Left renal pelvis (tissue), 4 donors: ENCODE measurements at places on chromosomes 1 and 21.
A peak's percentile ranks its signal among the peaks of the same experiment; 100 is the strongest.

DNA sequence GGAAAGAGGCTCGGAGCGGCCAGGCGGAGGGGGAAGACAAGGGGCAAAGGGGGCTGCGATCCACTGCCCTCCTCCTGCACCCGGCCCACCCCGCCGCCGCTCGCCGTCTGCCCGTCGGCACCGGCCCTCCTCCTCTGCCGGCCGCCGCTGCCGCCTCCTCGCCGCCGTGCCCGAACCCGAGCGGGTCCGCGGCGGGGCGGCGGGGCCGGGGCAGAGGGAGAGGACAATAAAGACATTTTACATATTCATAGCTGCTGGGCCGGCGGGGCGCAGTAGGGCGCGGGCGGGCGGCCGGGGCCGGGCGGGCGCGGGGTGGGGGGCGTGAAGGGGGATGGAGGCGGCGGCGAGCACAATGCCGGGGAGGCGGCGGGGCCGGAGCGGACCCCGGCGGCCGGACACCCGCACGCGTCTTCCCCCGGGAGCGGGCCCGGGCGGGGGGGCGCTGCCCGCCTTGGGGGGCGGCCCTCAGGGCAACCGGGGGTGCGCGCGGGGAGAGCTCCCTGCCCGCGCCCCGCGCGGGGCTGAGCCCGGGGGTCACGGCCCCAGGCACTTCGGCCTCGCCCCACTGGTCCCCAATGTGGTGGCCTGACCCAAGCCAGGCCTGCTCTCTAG lies 546 bp downstream of the POU2F1 start:
- no peak for DNase-seq

DNA sequence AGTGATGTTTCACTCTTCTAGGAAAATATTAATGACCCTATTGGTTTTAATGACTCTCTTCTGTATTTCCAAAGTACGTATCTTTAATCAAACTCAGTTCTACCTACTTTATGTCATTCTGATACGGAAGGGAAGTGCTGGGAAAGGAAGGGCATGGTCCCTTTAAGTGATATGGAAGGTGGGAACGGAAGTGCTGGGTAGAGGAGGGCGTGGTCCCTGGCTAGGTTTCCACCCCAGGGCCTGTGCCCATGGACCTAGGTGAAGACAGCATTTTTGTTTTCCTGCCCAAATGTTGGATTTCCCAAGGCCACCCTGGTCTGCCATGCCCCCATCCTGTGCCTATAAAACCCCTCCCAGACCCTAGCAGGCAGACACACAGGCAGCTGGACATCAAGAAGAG lies 24.0 kb downstream of the RGS4 start:
- no peak for DNase-seq

DNA sequence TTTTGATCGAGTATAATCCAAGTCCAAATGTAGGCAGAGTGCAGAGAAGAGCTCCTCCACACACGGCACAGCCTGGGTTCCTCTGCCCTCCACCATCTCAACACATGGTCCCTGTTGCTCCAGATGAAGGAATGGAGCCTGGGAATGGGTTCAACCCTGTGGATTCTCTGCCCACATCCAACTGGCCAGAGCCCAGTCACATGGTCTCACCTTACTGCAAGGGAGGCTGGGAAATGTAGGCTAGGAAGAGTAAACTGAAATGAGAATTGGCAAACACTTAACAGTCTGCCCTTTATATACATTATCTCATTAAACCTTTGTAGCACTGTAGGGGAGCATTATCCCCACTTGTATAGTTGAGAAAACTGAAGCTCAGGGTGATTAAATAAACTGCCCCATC lies 60.1 kb upstream of the RAB4A start:
- DNase-seq: no peak

DNA sequence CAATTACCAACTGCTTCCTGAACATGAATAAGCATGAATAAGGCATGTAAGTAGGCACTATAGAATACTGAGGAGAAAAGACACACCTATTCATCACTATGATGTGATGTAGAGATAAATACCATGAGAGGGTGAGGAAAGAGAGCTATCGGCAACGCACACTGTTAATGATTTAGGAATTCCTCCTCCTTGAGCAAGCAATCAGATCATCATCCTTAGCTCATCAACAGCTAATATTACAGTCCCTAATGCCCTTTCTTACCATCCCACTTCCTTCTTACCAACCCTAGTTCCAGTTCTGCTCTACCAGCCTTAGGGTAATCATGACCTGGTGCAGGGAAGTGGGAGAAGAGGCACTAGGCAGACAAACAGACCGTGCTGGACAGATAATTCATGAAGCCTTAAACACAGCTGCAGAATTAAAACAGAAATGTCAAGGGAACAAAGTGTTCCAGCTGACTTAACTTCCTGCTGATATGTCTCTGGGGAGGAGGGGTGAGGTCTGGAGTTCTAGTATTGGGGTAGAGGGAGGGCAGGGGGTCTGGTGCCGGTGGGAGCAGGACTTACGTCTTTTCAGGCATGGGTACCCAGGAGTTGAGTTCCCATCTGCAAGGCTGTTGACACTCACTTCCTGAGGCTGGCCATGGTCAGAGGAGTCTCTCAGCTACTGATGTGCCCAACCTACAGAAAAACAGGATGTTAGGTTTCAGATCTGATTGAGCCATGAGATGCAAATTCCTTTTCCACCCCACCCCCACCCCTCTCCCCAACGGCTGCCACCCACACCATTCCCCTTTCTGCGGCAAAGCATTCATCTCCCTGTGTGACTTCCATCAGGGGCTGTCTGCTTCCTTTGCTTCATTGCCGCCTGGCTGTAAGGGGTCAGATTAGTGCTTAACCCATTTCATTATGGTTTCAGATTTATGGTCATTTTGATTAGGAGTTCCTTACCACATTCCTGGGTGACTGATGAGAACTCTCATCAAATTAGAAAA lies 12.6 kb upstream of the RCSD1 start:
- DNase-seq: no peak

- no peak for DNase-seq
These were observed 2.0 kb downstream of the ATF3 start for GRCh38 chr1:212610575-212610967.

- no peak for DNase-seq
These were observed 85.8 kb upstream of the TMPRSS2 start for GRCh38 chr21:41593760-41594138.

- DNase-seq: no peak
These were observed 39.3 kb downstream of the TP73 start for GRCh38 chr1:3691421-3692204.

- DNase-seq: no peak
These were observed 76.5 kb downstream of the BCAR3 start for GRCh38 chr1:93605026-93605568.

DNA sequence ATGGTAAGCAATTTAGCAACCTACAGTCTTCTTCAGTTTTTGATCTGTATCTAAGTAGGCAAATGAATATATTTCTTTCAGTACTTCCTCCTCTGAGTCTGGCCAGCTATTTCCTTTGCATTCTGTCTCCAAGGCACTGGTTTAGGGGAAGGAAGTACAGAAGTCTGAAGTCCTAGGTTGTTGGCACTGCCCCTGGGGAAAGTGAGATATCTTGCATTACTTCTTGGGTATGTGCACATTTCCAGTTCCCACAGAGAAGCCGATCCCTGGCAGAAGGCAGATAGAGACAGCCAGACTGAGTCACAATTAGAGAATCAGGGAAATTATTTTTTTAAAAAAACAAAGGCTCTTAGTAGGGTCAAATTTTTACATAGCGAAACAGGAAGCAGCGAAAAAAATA lies 98.8 kb downstream of the RASAL2 start:
- no peak for DNase-seq

DNA sequence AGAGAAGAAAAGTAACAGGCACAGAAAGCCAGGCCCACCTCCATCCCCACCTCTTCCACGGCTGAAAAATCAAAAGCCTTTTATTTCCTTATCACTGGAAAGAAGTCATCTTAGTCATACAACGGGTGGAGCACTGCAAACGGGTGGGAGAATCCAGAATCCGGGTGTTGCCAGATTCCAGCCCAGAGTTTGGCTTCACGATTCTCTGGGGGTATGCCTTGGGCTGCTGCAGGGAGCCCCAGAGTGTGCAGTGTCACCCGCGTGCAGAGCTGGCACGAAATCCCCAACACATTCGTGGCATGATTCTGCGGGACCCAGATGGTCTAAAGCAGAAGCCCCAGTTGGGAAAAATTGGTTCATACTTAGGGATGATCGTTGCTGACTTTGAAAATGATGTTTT lies 2.6 kb upstream of the NPPA start:
- DNase-seq: no peak

DNA sequence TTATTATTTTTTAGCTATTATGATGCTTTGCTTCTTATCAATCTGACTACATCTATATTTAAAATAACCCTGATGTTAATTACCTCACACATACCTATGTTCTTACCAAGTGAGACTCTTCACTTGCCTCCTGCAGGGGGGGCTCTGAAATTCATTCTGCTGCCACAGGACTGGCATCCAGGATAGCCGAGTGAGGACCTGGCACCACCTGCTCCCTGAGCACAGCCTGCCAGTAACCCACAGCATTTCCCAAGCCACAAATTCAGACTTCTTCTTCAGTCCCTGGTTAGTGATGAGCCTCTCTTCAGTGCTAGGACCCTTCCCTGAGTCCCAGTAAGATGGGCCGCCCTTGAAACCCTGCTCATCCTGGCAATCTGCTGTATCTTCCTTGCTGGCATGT lies 296.5 kb upstream of the PLXNA2 start:
- no peak for DNase-seq

- no peak for DNase-seq
These were observed 849.1 kb downstream of the USP25 start for GRCh38 chr21:16578912-16579311.

DNA sequence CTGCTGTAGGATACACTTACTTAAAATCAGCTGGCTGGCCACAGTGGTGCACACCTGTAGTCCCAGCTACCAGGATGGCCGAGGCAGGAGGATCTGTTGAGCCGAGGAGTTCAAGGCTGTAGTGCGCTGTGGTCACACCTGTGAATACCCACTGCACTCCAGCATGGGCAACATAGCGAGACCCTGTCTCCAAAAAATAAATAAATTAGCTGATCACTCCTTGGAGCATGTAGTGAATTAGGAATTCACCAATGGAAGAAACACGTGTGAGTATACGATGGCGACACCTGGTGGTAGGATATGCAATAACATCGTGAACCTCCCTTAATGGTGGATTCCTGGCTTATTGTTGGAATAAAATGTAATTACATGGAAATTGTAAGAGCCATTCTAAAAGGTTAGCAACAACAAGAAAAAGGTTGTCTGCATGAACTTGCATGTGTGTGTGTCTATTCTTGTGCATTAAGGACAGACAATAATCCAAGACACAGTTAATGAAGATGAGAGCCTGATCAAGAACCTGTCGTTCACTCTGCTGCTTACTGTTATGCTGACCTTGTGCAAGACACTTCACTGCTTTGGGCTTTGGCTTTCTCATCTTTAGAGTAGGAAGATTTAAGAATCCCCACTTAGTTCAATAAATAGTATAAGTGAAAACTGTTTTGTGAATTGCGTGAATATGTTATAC lies 38.6 kb upstream of the COX20 start:
- peak; percentile 47 for DNase-seq

GRCh38 chr1:234433563-234434285 lies 45.3 kb downstream of the TARBP1 start:
- DNase-seq: no peak

DNA sequence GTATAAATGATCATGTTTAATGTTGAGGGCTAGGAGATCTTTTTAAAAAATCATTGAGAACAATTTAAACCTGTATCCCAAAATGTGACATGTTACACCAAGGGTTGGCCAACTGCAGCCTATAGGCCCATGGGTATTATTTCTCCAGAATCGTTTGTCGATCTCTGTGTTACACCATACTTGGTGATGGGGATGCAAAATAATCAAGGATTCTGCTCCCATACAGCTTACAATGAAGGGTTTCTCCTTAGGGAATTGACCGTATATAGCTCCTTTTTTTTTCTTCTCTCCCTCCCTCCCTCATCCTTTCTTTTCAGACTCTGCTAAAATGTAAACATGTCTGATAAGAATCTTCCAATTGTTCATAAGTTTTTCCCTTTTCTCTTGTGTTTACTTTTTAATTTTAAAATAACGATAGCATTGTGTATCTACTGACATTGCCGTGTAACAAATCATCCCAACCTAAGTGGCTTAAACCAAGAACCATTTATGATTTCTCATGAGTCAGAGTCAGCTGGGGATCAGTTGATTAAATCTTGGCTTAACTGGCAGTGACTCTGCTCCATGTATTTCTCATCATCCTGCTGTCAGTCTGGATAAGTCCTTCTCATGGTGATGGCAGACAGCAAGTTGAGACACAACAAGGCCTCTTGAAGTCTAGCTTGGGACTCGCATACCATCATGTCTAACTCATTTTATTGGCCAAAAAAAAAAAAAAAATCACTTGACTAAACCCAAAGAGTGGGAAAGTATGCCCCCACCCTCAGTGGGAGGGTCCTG lies 48.0 kb downstream of the MARK1 start:
- no peak for DNase-seq

DNA sequence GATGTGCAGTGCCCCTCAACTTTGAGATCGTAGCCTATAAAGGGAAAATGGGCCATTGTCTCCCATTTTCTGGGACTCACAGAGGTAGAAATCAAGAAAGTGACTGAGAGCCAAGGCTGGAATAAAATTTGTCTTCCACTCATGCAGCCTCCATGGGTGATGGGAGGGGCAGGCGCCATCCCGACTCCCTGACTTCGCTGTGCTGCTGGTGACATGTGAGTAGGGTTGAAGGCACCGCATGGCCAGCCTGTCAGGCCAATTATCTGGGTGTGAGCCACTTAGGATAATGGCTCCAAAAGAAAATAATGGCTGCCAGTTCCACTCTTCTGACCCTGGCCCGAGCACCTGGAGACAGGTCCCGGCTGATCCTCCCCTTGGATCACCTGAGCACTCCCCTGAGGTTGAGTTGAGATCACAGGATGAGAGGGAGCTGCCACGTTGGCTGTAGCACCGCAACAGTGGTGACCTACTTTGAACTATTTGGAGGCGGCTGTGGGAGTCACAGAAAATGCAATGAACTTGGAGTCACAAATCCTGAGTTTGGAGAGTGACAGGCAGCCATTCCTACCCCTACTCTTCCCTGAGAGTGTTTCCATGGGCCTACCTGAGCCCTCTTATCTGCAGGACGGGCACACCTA lies 26.3 kb downstream of the CAPN9 start:
- no peak for DNase-seq
